Suprapubic skin (tissue), 4 donors: ENCODE measurements at places on chromosomes 12 and 14. TPM values are rescaled to one million over a fixed set of nuclear protein-coding genes. Genes with fewer than 3 reads are reported as not detected.

RNU4-1 gene
- not detected for total RNA-seq

ASPG gene
- 38.5 TPM for total RNA-seq

KRT72 gene
- total RNA-seq, result 19.2 TPM

NAA25 gene
- 35.8 TPM for total RNA-seq

DNA sequence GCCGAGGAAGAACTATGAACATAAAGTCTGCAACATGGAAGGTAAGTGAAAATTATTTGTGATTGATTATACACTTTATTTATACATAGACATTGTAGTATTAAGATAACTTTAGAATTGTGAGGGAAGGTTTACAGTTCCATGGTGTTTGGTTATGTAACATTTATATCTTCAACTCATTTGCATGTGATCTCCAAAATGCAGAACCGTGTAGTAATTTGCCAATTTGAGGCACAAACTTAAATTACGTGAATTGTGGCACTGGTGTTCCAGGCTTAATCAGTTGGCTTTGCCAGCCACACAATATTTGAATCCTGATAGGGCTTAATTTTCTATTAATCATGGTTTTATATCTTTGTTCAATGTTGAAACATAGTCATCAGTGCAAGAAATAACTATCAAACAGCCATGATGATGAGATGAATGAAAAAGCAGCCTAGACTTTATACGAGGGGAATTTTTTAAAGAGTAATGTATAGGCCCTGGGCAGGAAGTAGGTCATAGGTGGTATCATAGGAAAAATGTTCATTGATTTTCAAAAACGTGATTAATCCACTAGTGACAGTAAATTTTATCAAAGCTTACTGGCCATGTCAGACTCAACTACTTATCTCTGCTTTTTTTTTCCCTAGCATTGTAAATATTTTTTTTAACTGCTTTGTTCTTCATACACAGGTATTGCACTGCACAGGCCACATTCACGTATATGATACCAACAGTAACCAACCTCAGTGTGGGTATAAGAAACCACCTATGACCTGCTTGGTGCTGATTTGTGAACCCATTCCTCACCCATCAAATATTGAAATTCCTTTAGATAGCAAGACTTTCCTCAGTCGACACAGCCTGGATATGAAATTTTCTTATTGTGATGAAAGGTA is 31.7 kb downstream of the HIF1A start:
- no peak for DNase-seq
- H3K36me3 ChIP-seq, result peaks cover 52% of the 10 kb centered on the region
- no peaks in the 10 kb centered on the region for H3K4me1 ChIP-seq
- no peak overlapping the region for H3K27ac ChIP-seq
- H3K4me3 ChIP-seq, result no peak overlapping the region
